ENCODE measurements at places on chromosomes 1 and 21. TPM values are rescaled to one million over a fixed set of nuclear protein-coding genes. Genes with fewer than 3 reads are reported as not detected.

DNA sequence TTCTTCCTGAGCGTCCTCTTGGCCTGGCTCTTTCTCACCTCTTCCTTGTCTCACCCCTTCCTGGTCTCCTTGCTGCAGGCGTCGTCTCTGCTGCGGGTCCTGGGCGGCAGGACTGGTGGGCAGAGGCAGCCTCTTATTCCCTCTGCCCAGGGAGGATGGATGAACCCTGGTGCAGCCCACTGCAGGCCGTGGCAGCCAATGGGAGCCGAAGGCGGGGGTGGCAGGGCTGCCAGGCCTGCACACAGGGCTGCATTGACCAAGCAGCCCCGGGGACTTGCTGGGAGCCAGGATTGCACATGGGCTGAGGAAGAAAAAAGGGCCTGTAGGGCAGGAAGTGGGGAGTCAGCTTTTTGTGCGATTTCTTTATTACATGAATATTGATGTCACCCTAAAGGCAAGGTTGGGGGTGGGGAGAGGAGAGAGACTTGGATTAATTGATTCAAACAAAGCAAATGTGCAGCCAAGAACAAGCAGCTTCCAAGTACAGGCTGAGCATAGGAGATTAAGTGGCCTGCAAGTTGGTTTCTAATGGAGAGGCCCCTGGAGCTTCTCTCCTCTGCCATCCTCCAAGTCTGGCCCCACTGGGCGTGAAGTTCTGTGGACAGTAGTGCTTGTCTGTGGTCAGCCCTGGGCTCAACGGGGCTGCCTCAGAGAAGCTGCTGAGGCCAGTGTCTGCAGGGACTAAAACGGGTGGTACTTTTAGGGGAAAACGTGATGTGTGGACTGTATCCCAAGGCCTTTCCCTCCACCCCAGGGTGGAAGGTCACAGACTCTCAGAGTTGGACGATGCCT is at the start of gene S100B:
Gene S100B (minus strand): TSS at position 108 of the 792 bp plus-strand sequence. CDS start 2,667 bp downstream, outside the sequence.
- H3K27me3 ChIP-seq: peaks cover 2% of the 10 kb centered on the region
- H3K36me3 ChIP-seq: no peaks in the 10 kb centered on the region
- no peak for DNase-seq
- peak within 1 kb of the TSS; percentile 36 for H3K27ac ChIP-seq
- peak within 1 kb of the TSS; percentile 47 for H3K4me3 ChIP-seq

GRCh38 chr21:44602463-44602850 is 2.1 kb downstream of the KRTAP10-7 start:
- DNase-seq: no peak
- peaks cover 3% of the 10 kb centered on the region for H3K4me1 ChIP-seq
- H3K36me3 ChIP-seq: no peaks in the 10 kb centered on the region
- H3K27ac ChIP-seq: no peak overlapping the region
- H3K4me3 ChIP-seq: no peak overlapping the region

Gene AADACL3
- not detected for total RNA-seq

- H3K27ac ChIP-seq: no peak overlapping the region
- H3K4me1 ChIP-seq: peaks cover 2% of the 10 kb centered on the region
- DNase-seq: no peak
- no peak overlapping the region for H3K4me3 ChIP-seq
- H3K27me3 ChIP-seq: no peaks in the 10 kb centered on the region
Observed at GRCh38 chr1:214004014-214004413, 16.2 kb downstream of the PROX1 start.

DNA sequence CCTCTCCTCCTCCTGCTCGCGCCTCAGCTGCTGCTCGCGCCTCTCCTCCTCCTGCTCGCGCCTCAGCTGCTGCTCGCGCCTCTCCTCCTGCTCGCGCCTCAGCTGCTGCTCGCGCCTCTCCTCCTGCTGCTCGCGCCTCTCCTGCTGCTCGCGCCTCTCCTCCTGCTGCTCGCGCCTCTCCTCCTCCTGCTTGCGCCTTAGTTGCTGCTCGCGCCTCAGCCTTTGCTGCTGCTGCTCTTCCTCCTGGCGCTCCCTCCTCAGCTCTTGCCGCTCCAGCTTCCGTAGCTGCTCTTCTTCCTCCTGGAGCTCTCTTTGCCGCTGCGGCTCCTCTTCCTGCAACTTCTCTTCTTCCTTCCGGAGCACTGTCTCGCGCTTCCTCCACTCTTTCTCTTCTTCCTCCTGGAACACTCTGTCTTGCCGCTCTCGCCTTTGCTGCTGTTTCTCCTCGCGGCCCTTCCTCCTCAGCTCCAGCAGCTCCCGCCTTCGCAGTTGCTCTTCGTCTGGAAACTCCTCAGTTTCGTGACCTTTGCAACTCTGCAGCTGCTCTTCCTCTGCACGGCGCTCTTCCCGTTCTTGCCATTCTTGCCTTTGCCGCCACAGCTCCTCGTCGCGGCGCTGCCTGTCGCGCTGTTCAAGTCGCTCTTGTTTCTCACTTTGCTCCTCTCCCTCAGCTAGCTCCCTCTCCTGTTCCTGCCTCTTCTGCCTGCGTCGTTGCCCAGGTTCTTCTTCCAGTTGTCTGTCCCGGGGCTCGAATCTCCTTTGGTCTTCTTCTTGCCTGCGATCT is 3.0 kb downstream of the TCHH start:
- H3K4me3 ChIP-seq: no peak overlapping the region
- peak; percentile 15 for DNase-seq
- peaks cover 5% of the 10 kb centered on the region for H3K36me3 ChIP-seq
- peaks cover 5% of the 10 kb centered on the region for H3K4me1 ChIP-seq
- no peak overlapping the region for H3K27ac ChIP-seq

DNA sequence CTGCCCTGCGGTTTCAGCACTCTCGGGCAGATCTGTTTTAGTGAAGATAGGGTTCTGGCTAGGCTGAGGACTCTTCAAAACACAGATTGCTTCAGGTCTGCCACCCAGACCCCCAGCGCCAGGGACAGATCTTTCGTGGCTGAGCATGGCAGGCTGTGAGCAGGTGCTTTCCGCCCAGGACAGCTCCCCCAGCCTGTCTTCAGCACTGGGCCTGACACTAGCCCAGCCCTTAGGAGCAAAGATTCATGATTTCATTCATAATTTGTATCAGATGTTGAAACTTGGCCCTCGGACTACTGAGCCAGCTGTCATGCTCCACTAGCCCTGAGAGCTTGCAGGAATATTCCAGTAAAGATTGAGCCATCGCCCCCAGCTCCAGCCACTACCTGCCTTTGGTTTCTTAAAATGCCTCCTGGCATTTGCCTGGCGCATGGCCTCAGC is 5.9 kb downstream of the ADPRS start:
- peaks cover 2% of the 10 kb centered on the region for H3K4me1 ChIP-seq
- H3K27ac ChIP-seq: no peak overlapping the region
- H3K4me3 ChIP-seq: no peak overlapping the region
- DNase-seq: no peak

DNA sequence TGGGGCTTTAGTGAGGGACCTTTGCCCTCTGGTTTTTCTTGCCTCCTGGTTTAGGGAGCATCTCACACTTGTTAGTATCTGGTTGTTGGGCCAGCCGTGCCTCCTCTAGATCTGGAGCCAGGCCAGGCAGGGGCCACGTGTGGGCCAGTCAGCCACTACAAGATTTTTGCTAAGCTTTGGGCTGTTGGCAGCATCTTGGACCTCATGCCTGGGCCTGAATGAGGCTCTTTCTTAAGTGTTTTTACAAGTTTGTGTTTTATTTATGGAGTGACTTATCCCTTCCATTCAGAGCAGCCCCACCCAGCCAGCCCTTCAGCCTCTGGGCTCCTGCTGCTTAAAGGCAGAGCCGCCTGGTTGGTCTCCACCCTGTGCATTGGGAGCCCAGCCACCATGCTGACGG is 1.6 kb upstream of the SH3BGRL3 start:
- H3K27me3 ChIP-seq: peaks cover 12% of the 10 kb centered on the region
- no peak for DNase-seq

DNA sequence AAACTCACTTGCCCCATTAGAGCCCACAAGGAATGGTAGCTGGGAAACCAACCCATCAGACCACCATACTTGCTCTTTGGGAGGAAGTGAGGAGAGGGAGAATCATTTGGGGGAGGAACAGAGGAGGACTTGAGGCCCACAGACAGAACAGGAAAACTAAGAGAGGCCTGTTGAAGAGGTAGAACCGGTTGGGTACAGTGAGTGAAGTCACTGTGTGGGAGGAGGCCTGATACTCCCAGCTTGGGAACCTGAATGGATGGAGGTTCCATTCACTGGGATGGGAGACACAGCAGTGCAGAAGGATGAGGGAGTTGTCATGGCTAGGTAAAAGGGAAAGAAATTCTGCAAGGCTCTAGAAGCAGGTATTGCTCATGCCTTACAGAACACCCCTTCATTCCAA is 63.4 kb upstream of the PSEN2 start:
- H3K27me3 ChIP-seq: peaks cover 7% of the 10 kb centered on the region
- H3K36me3 ChIP-seq: peaks cover 3% of the 10 kb centered on the region
- DNase-seq: no peak

Data from endothelial cell (in vitro differentiated cells).